ENCODE measurements at places on chromosomes 3 and 15. TPM values are rescaled to one million over a fixed set of nuclear protein-coding genes. Genes with fewer than 3 reads are reported as not detected.

PLS1 gene
- polyA plus RNA-seq = 3.4 TPM

OXNAD1 gene
- polyA plus RNA-seq = 11.3 TPM

GCNT3 gene
- 0.35 TPM for polyA plus RNA-seq

SIDT1 gene
- 34.6 TPM for polyA plus RNA-seq
